ENCODE measurements at places on chromosomes 5 and 9.

DNA sequence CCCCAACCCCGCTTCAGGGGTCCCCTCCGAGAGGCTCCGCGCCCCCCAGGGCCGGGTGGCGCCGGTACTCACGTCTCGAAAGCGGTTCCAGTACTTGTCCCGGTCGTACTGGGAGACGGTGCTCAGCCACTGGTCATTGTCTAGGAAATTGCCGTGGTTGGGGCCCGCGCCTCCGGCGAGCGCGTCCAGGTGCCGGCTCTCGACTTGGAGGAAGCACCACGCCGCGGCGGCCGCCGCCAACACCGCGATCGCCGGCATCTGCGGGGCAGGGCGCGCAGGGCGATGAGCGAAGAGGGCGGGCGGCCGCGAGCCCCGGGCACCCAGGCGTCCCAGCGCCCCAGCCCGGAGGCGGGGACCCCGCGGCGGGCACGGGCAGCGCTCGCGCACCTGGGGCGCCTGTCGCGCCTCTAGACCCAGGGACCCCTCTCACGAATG lies 808 bp downstream of the SPOCK1 start:
- DNase-seq, result no peak

- no peak for DNase-seq
Observed at GRCh38 chr9:68940573-68940972, 73.3 kb downstream of the PRKACG start.

GRCh38 chr5:162529886-162530285 lies 462.3 kb downstream of the GABRG2 start:
- no peak for DNase-seq

GRCh38 chr5:96293966-96294883 lies 138.8 kb downstream of the PCSK1 start:
- DNase-seq, result no peak

DNA sequence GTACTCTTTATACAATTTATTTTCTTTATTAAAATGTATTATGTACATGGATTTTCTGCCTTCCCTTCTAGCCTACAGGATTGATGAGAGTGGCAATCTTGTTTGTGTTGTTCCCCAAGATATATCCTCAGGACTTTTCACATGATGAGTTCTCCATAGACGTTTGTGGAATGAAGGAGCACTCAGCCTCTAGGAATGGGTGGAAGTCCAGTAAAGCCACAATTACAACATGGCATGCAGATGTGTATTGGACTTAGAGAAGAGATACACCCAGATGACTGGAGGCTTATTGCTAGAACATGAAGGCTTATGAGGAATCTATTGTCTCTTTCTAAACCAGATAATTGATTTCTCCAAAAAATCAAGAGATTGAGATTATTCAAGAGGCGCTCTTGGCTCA lies 8.2 kb upstream of the DOCK2 start:
- no peak for DNase-seq

- DNase-seq, result no peak
Observed at GRCh38 chr5:145996135-145996534, 59.8 kb downstream of the SH3RF2 start.
